ENCODE measurements at places on chromosomes 12 and 14.

GRCh38 chr12:51836827-51837173, 11.7 kb downstream of the FIGNL2 start:
- no peak for DNase-seq

GRCh38 chr12:16154990-16155389, 122.5 kb downstream of the SLC15A5 start:
- no peak for DNase-seq

DNA sequence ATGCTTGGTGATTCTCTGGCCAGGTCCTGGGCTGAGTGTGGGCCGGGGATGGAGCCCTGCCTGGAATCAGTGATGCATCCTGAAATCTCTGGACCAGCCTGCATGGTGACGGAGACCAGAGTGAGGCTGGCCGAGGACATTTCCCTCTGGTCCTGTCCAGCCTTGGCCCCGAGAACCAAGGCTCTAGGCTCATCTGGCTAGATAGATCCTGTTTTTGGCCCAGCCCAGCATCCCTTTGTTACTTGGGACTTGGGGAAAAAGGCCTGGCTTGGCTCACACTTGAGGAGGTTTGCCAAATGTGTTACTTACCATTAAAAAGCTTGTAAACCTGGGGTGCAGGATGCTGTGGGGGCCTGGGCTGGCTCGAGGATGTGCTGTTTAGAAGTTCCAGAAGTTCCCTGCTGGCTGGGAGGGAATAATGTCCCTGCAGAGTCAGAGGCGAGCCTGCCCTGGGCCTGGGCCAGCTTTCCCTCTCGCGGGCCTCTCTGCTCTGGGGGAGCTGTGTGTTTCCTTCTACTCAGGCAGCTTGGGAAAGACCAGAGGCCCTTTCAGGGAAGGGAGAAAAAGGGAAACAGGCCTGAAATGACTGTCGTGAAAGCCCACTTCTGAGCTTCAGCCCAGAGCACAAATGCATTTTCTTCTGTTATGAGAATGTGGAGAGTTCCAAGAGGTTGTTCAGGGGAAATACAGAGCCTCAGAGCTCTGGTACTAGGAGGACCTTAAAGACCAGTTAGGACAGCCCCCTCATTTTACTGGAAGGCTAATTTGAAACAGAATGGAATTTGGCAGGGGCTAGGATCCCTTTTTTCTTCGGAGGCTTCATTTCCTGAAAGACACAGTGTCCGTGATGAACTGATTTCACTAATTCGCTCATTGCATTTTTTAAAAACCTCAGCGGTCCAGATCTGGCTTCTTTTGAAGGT, 47.2 kb upstream of the CTDSP2 start:
- peak; percentile 94 for DNase-seq

DNA sequence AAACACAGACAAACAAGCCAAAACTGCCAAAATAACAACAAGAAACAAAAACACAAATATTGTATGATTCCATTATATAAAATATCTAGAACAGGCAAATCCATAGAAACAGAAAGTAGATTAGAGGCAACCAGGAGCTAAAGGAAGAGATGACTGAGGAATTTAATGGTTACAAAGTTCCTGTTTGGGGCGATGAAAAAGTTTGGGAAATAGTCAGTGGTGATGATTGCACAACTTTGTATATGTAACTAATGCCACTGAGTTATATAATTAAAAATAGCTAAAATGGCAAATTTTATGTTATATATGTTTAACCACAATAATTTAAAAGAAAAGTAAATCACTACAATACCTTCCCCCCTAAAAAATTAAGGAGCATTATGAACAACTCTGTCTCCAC, 24.5 kb downstream of the GNPTAB start:
- no peak for DNase-seq

GRCh38 chr12:96400631-96401075, 414 bp upstream of the CDK17 start:
- DNase-seq, result no peak

- peak; percentile 39 for DNase-seq
These were observed 10.5 kb downstream of the ARHGEF25 start for GRCh38 chr12:57621497-57622292.

DNA sequence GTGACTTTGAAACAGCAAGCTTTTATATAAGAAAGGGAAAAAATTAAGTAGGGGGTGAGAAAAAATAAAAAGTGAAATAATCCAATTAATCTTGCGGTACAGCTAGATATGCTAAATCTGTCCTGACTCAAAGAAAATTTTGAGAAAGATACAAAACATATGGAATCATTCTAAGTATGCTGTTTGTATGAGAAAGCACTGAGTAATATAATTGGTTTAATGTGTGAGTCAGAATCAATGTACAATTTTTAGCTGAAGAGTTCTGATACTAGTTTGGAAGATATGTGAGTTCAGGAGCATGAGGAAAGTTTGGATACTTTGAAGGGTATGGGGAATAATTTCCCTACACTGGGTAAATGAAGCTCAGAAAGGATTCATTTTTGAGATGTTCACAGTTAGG, 190.9 kb upstream of the RASSF8 start:
- DNase-seq, result peak; percentile 73

DNA sequence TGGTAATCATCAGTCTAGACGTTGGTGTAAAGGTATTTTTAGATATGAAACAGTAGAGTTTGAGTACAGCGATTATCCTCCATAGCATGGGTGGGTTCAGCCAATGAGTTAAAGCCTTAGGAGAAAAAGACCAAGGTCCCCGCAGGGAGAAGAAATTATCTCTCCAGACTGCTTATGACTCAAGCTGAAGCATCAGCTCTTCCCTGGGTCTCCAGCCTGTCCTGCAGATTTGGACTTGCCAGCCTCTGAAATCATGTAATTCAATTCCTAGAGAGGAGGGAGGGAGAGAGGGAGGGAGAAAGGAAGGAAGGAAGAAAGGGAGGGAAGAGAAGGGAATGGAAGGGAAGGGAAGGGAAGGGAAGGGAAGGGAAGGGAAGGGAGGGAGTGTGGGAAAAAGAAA, 12.0 kb upstream of the DTX1 start:
- no peak for DNase-seq

DNA sequence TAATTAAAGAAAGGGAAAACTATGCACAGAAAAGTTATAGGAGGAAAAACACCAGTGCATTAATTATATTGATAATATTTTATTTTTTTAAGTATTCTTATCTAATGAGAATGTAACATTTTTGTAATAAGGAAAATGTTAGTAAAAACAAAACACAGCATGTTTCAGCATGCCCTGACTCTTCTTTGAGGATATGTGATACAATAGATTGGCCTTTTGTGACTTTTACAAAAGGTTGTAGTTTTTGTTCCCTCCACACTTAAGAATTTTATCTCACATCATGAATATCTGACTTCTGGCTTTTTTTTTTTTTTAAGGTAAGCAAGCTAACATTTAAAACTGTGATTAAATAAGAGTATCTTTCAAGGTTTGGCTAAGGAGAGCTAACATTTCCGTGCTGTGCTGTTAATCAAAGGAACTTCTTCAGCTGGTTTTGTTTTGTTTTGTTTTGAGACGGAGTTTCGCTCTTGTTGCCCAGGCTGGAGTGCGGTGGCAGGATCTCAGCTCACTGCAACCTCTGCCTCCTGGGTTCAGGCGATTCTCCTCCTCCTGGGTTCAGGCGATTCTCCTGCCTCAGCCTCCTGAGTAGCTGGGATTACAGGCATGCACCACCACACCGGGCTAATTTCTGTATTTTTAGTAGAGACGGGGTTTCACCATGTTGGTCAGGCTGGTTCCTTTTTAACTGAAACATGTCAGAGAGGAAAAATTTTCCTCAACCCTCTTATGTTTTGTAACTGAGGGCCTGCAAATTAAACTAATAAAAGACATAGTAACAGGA, 30.8 kb upstream of the RESF1 start:
- DNase-seq, result no peak

GRCh38 chr12:101884174-101884573, 6.8 kb downstream of the DRAM1 start:
- DNase-seq, result no peak

DNA sequence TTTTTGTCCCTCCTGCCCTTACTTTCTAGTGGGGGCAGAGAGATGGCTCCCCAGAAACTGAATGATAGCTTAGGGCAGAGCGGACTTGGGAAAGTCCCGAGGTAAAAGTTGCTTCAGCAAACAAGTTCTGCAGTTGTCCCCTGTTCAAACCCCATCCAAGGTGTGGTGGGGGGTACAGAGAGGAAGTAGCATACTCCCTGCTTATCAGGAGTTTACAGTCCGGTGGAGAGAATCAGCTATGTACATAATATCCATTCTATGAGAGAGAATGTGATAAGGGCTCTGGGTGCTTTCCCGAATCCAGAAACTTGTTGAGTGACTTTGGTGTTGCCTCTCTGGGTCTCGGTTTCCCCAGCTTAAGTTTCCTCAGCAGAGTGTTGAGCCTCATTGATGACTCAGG, 40.4 kb upstream of the VRK1 start:
- DNase-seq, result no peak

- DNase-seq, result peak; percentile 95
These were observed 886 bp upstream of the FUT8 start for GRCh38 chr14:65411656-65412031.

- DNase-seq, result no peak
These were observed 249.9 kb downstream of the AEBP2 start for GRCh38 chr12:19689226-19689625.

DNA sequence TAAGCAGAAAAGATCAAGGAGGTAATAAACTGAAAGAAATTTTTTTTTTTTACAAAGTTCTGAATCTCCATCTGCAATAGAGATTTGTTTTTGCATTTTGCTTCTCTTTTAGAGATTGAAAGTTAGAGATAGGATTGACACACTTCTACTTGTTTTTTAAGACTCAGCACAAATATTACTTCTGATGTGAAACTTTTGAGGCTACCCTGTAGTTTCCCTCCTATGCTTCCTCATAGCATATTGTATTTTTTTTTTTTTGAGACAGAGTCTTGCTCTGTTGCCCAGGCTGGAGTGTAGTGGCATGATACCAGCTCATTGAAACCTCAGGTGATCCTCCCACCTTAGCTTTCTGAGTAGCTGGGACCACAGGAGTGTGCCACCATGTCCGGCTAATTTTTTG, 32.1 kb upstream of the SGPP1 start:
- no peak for DNase-seq

DNA sequence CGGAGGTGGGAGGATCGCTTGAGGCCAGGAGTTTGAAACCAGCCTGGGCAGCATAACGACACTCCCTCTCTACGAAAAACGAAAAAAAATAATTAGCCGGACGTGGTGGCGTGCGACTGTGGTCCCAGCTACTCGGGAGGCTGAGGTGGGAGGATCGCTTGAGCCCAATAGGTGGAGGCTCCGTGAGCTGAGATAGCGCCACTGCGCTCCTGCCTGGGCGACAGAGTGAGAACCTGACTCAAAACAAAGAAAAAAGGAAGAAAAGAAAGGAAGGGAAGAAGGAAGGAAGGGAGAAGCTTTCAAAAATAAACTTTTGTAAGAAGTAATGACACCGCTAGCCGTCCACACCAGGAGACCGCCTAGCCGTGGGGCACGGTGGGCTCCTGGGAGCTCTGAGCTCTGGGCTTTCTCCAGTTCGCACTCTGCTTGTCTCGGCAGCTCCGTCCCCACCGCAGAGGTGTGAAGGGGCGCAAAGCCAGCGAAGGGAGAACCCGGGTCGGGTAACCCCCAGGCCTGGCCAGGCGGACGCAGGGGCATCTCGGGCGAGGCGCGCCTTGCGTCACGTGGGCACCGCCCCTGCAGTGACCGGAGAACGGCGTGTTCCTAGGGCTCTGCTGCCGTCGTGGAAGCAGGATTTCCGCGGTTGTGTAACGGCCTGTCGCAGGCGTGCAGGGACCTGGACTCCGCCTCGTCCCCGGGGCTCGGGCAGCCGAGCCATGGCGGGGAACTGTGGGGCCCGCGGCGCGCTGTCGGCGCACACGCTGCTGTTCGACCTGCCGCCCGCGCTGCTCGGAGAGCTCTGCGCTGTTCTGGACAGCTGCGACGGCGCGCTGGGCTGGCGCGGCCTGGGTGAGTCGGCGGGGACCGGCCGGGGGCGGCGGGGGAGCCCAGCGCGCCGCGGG, at the start of gene IRAK3:
TSS of gene IRAK3 (plus strand) at position 631 of the 902 bp plus-strand sequence. CDS start at position 717, 86 bp downstream.
- peak; percentile 51 for DNase-seq

Data from fibroblast of skin of scalp (primary cell).